ENCODE measurements at places on chromosomes 13 and 19. TPM values are rescaled to one million over a fixed set of nuclear protein-coding genes. Genes with fewer than 3 reads are reported as not detected.

The ZNF560 gene
- total RNA-seq, result not detected

The ZNF844 gene
- 3.4 TPM for total RNA-seq

The IZUMO2 gene
- total RNA-seq, result not detected

The MEDAG gene
- not detected for total RNA-seq

The PCDH9 gene
- 4.1 TPM for total RNA-seq

The NCR1 gene
- total RNA-seq, result 1.5 TPM

Data from K562 (cell line).